ENCODE measurements at places on chromosomes 1 and 21. TPM values are rescaled to one million over a fixed set of nuclear protein-coding genes. Genes with fewer than 3 reads are reported as not detected.

The HAO2 gene
- total RNA-seq = not detected

The C1orf94 gene
- not detected for total RNA-seq

The NSL1 gene
- 20.0 TPM for total RNA-seq

The CHI3L2 gene
- total RNA-seq = not detected

The CDC20 gene
- 35.3 TPM for total RNA-seq

The REG4 gene
- not detected for total RNA-seq

The EPHA8 gene
- not detected for total RNA-seq

The LYPD8 gene
- total RNA-seq = not detected

The SPATA17 gene
- total RNA-seq = 0.09 TPM

The EPHB2 gene
- total RNA-seq = 50.7 TPM

The NOS1AP gene
- total RNA-seq = 0.66 TPM

The AGMAT gene
- 0.27 TPM for total RNA-seq

The NR5A2 gene
- 35.0 TPM for total RNA-seq

The ACOT11 gene
- 1.5 TPM for total RNA-seq

The SLC6A17 gene
- not detected for total RNA-seq

The KPRP gene
- not detected for total RNA-seq

The SMCP gene
- total RNA-seq = not detected

The SPRR3 gene
- total RNA-seq = not detected

The AMY1C gene
- total RNA-seq = not detected

The PRCC gene
- total RNA-seq = 12.5 TPM

The HES3 gene
- total RNA-seq = not detected
